ENCODE measurements at places on chromosomes 4 and X. TPM values are rescaled to one million over a fixed set of nuclear protein-coding genes. Genes with fewer than 3 reads are reported as not detected.

The BGN gene
- 370 TPM for total RNA-seq

The LRIT3 gene
- total RNA-seq: 0.27 TPM

The ARX gene
- total RNA-seq: 0.26 TPM

The C4orf36 gene
- 0.82 TPM for total RNA-seq

The OPHN1 gene
- total RNA-seq: 4.6 TPM

The SUPT20HL2 gene
- not detected for total RNA-seq

DNA sequence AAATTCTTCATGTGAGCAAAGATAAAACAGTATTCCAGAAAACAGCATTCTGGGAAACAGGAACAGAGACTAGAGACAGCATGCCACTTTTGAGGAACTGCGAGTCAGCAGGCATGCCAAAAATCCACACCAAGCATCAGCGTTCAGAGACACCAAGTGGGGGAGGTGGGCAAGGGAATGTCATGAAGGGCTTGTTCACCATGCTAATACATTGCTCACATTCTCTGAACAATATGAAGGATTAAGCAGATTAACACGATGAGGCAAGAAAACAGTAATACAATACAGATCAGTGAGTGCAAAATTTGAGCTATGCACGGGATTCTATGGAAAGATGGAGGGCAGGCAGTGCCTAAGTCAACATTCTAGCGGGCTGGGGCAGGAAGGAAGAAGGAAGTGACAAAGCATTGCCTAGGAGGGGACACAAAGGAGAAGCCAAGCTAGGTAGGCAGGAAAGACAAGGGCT lies 278.3 kb downstream of the FBXW7 start:
- no peak for DNase-seq

- no peak for DNase-seq
Measured at GRCh38 chrX:2517055-2517454, 16.3 kb upstream of the DHRSX start.

- no peak for DNase-seq
Measured at GRCh38 chr4:180665994-180666824, 1577.0 kb upstream of the TENM3 start.

- DNase-seq: no peak
Measured at GRCh38 chrX:123803331-123803983, 56.4 kb upstream of the XIAP start.

GRCh38 chr4:144734522-144734921 lies 88.6 kb downstream of the HHIP start:
- DNase-seq: no peak

- no peak for DNase-seq
Measured at GRCh38 chrX:101163166-101163565, 56.4 kb upstream of the DRP2 start.

DNA sequence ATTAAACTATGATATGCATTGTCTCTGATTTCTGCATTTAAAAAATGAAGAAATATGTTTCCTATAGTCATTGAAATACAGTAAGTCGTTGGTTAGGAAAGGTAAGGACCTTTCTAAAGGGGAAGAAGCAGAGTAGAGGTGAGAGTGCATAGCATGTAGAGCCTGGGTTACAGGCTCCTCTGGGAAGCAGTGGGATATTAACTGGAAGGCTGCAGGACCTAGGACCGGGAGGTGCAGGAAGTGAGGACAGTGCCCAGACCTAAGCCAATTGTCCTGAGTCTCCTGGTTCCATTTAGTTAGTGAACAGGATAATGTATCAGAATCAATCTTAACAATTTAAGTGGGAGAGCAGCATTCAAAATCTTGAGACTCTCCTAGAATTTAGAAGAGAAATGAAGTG lies 237.1 kb upstream of the NUDT6 start:
- DNase-seq: no peak

- DNase-seq: peak; percentile 71
Measured at GRCh38 chr4:61200187-61200915, at the start of gene ADGRL3. Gene ADGRL3 (plus strand): TSS chr4:61200326.

GRCh38 chr4:83388313-83388676 lies 53.6 kb upstream of the HPSE start:
- DNase-seq: no peak

GRCh38 chr4:134518574-134519217 lies 317.1 kb upstream of the PABPC4L start:
- DNase-seq: no peak

DNA sequence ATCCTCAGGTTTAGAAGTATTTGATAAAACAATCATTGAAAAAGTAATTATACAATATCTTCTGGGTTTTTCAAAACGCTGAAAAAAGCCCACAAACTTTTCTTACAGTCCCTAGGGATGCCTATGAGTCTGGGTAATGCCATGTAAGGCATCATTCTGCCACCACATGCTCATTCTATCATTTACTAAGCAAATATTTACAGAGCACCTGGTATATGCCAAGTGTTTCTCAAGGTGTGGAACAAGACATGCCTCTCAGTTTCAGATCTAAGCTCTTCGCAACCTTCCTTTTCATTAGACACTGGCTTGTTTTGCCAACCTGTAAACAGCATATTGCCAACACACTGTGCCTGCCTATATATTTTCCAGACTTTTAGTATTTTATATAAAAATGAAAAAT lies 17.7 kb downstream of the MID1 start:
- no peak for DNase-seq

Measured in spleen (tissue), 13 donors.